Panc1 (cell line): ENCODE measurements at places on chromosomes 11 and 22.

GRCh38 chr11:64461081-64461480, 102.1 kb downstream of the RPS6KA4 start:
- DNase-seq: no peak

- no peak for DNase-seq
Observed at GRCh38 chr11:125496529-125496857, 428 bp upstream of the FEZ1 start.

DNA sequence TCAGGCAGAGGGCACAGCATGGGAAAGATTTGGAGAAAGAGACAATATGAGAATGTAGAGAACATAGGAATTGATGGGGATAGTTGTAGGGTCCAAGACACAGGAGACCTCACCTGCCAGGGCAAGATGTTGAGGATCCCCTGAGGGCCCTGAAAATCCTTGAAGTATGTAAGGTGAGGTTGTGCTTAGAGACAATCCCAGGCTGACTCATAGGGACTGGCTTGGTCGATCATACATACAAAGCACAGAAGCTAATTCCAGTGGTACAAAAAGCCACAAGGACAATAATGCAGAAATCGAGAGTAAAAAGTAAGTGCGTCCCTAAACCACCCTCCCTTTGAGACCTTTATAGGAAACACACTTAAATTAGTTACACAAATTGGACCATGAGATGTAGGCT, 468.2 kb downstream of the MIAT start:
- no peak for DNase-seq

DNA sequence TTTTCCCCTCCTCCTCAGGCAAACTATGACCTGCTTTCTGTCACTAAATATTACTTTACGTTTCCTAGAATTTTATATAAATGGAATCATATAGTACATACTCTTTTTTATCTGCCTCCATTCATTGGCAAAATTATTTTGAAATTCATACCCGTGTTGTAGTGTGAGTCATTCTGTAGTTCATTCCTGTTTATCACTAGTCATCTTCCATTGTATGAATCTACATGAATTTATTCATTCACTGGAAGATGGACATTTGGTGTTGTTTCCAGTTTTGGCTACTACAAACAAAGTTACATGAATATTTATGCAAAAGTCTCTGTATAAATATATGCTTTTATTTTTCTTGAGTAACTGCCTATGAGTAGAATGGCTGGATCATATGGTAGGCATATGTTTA, 60.7 kb upstream of the OPCML start:
- no peak for DNase-seq

DNA sequence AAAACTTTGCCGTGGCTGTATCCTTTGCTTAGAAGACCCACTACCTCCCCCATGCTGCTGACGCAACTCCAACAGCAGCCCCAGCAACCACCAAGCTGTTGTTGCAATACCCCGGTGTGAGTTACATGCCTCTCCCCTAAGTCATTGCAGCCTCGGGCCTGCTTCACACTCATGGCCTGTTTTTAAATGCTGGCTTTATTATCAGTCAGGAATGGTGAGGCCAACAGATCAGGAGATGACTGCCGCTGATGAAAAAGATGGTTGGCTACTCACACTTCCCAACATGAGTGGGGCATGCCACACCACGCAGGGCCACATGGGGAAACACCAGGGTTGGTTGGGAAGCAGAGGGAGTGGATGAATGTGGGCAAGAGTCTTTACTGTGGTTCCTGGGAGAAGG, 171.5 kb upstream of the SYT13 start:
- no peak for DNase-seq

GRCh38 chr11:19561011-19561410, 151.6 kb upstream of the NAV2 start:
- no peak for DNase-seq

DNA sequence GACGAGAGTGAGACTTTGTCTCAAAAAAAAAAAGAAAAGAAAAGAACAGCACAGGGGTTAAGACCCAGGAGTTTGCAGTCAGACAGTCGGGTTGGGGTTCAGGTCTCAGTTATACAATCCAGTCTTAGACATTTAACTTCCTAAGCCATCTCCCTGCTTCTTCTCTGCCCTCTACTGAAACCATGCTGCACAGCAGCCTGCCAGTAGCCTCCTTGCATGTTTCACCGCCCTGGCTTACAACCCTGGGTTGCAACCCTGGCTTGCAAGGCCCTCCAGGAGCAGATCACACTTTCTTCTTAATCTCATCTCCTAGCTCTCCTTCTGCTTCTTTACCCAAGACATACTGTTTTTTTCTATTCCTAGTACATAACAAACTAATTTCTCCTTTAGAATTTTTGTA, 5.9 kb upstream of the B3GAT3 start:
- DNase-seq: no peak

DNA sequence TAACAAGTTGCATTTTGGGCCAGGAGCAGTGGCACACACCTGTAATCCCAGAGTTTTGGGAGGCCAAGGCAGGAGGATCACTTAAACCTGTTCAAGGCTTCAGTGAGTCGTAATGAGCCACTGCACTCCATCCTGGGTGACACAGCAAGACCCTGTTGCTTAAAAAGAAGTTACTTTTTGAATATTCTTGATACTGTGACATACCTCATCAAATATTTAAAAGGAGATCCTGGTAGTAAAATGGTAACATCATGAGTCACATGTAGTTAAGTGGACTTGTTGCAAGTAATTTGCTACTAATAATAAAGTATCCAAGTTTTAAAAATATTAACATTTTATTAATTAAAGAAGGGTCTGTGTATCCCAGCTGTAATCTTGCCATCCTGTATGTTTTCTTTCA, 18.3 kb downstream of the HMGXB4 start:
- no peak for DNase-seq

DNA sequence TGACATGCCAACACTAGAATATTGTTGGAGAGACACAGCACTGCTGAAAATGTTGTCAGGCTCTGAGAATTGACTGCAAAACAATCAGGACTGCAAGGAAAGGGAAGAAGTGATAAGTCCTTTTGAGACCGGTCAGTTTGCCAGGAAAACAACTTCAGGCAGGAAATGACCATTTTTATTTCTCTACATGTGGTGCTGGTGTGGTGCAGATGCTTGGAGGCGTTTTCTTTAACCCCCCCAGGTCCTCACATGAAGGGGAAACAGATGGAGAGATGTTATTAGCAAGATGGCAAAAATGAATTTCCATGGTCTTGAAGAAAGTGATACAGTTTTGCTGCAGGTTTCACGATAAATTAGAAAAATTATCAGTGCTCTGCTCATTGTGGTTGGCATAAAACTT, 5.7 kb downstream of the AP2A2 start:
- DNase-seq: no peak

- no peak for DNase-seq
Observed at GRCh38 chr11:27317751-27318150, 45.3 kb downstream of the CCDC34 start.

- no peak for DNase-seq
Observed at GRCh38 chr11:2755071-2755470, 55.3 kb upstream of the KCNQ1OT1 start.

DNA sequence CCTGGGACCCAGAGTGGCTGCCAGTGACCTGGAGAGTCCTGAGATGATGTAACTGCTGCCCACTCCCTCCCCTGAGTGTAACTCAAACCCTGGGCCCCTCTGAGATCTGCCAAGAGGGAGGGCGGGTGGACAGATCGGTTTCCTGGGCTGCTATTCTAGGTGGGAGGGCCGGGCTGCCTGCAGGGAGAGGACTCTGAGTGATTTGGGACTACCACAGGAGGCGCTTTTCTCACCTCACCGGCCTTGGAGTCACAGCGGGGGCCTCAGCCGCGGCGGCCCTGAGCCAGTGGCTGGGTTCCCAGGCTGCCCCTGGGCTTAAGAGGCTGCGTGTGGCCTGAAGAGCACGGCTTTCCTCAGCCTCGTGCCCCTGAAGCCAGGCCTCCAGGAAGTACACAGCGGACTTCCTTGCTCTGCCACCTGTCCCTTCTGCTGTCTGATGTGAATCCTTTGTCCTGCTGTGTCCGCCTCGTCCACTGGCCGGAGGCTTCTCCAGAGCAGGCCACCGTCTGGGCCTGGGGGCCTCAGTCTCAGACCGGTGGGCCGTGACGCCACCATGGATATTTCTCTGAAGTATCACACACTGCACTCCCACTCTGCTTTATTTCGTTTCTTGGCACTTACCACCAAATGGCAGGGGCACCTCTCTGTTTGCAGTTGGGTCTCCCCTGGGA, 11.5 kb downstream of the RELT start:
- DNase-seq: no peak

DNA sequence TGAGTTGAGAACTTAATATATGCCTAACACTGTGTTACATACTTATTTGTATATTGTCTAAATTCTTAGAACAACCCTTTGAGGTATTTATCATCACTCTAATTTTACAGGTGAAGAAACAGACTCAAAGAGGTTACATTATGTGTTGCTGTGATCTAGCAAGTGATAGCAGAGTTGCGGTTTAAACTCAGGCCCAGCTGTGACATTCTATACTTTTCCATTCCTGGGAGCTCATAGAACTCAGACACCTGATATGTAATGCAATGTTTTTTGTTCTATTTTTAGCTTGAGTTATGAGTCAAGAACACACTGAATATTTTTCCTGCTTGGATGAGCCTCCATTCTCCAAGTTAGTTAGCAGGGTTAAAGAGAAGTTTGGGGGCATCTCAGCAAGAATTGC, 449.7 kb upstream of the DDI1 start:
- DNase-seq: no peak

GRCh38 chr11:102783016-102783415, 2.6 kb upstream of the MMP10 start:
- DNase-seq: no peak

- DNase-seq: no peak
Observed at GRCh38 chr11:17687946-17688670, 31.3 kb upstream of the MYOD1 start.

DNA sequence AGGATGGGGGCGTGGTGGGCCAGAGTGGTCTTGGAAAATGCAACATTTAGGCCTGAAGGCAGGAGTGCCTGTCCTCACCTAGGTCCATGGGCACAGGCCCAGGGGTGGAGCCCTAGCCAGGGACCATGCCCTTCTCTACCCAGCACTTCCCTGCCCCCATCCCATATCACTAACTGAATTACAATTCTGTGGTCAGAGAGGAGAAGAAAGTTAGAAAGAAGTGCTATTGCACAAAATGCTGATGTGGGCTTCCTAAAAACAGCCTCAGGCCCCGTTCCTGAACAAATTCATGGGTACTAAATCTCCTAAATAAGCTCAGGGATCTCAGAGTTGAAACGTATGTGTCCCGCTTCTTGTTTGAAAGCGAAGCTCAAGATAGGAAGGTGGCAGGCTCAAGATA, 3.5 kb upstream of the ASRGL1 start:
- no peak for DNase-seq

- no peak for DNase-seq
Observed at GRCh38 chr22:28268171-28268570, 349.1 kb upstream of the PITPNB start.

GRCh38 chr22:30884211-30885000, 84.2 kb downstream of the MORC2 start:
- DNase-seq: no peak

DNA sequence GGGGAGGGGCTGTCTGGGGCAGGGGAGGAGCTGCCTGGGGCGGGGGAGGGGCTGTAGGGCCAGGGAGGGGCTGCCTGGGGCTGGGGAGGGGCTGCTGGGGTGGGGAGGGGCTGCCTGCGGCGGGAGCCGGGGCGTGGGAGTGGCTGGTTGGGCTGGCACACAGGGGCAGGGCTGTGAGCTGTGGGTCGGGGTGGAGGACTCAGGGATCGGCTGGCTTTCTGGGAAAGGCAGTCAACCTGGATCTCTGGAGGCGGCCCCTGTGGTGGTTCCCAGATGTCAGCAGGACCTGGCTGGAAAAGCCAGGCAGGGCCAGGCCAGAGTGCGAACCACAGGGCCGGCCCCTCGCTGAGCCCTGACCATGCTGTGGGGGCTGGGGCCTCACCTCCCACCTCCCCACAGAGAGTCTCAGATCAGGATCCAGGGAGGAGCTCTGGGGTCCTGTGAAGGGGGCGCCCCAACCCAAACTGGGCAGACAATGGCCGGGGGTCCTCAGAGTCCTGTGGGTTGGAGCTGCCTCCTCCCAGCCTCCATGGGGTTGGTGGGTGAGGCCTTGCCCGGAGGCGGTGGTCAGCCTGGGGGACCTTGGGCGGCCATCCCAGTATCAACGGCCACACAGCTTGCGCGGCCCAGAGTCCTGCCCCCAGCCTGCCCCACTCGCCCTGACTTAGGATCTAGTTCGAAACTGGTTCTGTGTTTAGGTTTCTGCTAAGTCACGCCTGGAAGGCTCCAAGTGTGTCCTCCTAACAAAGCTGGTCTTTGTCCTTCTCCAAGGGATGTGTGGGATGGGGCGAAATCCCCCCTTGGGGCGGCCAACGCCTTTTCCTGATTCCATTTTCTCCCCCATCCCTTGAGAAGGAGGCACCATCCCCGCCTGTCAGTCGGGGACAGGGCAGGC, 1.9 kb downstream of the MUC5B start:
- DNase-seq: no peak

GRCh38 chr22:17096071-17096470, 11.3 kb downstream of the IL17RA start:
- DNase-seq: no peak

DNA sequence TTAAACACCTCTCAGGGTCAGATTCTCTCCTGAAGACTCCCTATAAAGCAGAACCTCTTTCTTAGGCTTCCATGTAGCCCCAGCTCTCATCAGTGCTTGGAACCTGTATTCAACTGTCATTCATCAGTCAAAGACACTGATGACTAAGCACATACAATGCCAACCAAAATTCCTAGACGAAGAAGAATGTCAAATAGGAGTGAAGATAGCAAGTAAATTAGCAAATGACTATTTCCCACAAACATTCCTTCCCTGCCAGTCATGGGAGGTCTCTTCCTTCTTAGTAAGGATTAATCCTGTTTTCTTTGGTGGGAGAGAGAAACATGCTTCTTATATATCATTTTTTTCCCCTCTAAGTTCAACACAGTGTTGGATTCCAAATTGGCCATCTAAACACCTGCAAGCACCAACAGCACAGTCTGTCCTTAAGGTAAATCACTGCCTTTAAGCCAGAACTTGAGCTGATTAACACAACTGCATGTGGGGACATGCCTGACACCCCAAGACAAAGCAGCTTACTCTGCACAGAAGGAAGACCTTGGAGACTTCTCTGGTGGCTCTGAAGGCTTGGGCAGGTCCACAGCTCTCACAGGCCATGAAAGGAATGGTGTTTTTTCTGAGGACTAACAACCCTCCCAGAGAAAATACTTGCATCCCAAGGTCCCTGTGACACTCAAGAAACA, 47.5 kb upstream of the ME3 start:
- DNase-seq: no peak
